Activated CD4-positive, alpha-beta T cell treated with anti-CD3 and anti-CD28 coated beads, Interleukin-2, amount 10 ng/mL, durations not matched to agents 7 days and 5 days (primary cell): ENCODE measurements at places on chromosomes 12 and 14. TPM values are rescaled to one million over a fixed set of nuclear protein-coding genes. Genes with fewer than 3 reads are reported as not detected.
A peak's percentile ranks its signal among the peaks of the same experiment; 100 is the strongest.

Gene PIWIL1
- total RNA-seq: not detected

GRCh38 chr14:76780875-76781647 is 19.8 kb downstream of the VASH1 start:
- H3K27me3 ChIP-seq: no peaks in the 10 kb centered on the region
- H3K4me3 ChIP-seq: no peak overlapping the region
- peaks cover 50% of the 10 kb centered on the region for H3K4me1 ChIP-seq
- peaks cover 3% of the 10 kb centered on the region for H3K36me3 ChIP-seq
- DNase-seq: no peak
- peak overlapping the region; percentile 69 for H3K27ac ChIP-seq

Gene RHEBL1
- total RNA-seq: 4.6 TPM

DNA sequence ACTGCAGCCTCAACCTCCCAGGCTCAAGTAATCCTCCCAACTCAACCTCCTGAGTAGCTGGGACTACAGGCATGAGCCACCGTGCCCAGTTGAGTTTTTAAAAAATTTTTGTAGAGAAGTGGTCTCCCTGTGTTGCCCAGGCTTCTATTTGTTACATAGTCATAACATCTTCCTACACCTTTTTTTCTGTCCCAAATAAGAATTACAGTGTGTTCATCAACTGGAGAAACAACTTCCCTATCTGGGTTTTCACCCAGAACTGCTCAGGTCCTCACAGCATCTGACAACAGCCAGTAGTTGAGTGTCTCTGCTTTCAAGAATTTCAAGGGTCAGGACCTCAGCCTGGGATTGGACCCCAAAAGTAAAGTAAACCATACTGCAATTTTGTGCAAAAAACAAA is 235.2 kb upstream of the AMIGO2 start:
- no peaks in the 10 kb centered on the region for H3K27me3 ChIP-seq
- DNase-seq: no peak
- peaks cover 7% of the 10 kb centered on the region for H3K36me3 ChIP-seq
- H3K27ac ChIP-seq: no peak overlapping the region
- no peak overlapping the region for H3K4me3 ChIP-seq

Gene CLMN
- 0.42 TPM for total RNA-seq
